Stimulated activated CD4-positive, alpha-beta T cell treated with anti-CD3 and anti-CD28 coated beads, Interleukin-4, amount 100 ng/mL, for 1 hour (primary cell): ENCODE measurements at places on chromosomes 3 and 15.

DNA sequence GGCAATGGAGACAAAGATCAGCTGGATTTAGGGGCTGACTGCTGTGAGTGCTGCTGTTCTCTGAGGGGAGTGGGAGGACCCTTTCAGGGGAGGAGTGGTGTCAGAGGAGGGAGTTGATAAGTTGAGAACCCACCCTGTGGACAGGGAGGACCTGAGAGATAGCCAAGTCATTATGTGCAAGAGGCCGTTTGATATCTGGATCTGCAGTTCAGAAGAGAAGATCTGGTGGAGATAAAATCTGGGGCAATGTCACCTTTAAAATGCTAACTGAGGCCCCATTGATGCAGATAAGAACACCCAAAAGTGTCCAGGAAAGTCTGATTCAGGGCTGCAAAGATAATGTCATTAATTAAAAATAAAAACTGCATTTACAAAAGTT, 256.1 kb upstream of the HES1 start:
- no peak for DNase-seq

GRCh38 chr3:44080474-44081072, 161.1 kb upstream of the TOPAZ1 start:
- DNase-seq, result no peak

DNA sequence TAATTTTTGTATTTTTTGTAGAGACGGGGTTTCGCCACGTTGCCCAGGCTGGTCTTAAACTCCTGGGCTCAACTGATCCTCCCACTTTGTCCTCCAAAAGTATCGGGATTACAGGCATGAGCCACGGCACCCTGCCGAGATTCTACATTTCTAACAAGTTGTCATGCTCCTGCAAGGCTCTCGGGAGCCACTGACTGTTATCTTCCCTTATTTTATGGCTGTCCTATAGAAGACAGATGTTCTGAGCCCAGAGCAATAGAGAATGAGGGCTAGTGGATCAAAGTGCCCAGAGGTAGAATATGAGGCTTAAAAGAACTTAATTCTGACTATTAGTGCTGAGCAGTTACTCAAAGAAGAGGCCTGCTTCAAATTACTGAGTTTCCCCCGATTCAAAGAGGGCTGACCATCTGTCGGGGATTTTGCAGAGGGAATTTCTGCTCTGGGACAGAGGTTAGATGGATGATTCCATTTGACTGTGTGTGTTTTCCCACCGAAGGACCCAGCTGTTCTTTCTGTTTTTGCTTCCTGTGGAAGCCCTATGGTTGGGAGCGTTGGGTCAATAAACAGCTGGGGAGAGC, 39.5 kb downstream of the ITPR1 start:
- DNase-seq, result no peak

DNA sequence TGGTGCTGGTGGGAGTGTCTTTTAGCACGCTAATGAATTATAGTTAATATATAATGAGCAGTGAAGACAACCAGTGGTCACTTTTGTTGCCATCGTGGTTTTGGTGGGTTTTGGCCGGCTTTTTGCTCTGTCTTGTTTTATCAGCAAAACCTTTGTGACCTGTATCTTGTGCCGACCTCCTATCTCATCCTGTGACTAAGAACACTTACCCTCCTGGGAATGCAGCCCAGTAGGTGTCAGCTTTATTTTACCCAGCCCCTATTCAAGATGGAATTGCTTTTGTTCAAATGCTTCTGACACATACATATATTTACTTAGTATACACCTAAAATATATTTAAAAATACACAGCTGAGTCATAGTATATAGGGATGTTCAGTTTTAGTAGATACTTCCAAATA, 770.3 kb downstream of the PDCD6IP start:
- no peak for DNase-seq

DNA sequence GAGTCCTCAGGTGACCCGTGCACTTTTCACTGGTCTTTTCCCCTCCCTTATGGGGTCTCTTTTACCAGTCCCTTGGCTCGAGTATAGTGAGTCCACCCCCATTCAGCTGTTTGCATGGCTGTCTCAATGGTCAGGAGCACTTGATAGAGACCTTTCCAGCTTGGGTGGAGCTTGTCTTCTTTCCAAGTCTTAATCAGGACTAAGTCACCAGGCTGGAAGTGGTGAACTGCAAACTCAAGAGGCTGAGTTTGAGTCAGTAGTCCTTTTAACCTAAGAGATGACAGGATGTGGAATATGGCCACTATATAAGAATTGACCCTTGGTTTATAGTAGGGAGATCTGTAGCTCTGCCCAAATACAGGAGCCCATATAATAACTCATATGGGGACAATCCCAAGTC, 279.7 kb downstream of the PYDC2 start:
- DNase-seq, result no peak

DNA sequence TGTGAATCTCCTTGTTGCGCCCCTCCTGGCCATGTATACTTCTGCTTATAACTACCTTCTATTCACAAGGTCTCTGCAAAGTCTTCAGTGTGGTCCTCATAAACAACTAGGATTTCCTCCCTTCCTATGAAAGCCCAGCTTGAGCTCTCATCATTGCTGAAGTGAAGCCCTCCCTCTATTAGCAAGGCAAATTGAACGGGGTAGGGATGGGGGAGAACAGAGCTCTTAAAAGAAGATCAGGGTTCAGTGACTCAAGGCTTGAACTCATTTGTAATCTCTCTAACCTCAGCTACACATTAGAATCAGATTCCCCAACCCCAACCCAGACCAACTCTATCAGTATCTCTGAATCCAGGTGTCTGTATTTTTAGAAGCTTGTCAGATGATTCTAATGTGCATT, 88.3 kb upstream of the ST8SIA2 start:
- no peak for DNase-seq

GRCh38 chr3:194123726-194124125, 12.2 kb upstream of the HES1 start:
- DNase-seq, result no peak

GRCh38 chr3:40045051-40045450, 235.6 kb downstream of the MYRIP start:
- DNase-seq, result no peak

GRCh38 chr3:185069037-185070030, 83.5 kb downstream of the C3orf70 start:
- DNase-seq, result no peak

DNA sequence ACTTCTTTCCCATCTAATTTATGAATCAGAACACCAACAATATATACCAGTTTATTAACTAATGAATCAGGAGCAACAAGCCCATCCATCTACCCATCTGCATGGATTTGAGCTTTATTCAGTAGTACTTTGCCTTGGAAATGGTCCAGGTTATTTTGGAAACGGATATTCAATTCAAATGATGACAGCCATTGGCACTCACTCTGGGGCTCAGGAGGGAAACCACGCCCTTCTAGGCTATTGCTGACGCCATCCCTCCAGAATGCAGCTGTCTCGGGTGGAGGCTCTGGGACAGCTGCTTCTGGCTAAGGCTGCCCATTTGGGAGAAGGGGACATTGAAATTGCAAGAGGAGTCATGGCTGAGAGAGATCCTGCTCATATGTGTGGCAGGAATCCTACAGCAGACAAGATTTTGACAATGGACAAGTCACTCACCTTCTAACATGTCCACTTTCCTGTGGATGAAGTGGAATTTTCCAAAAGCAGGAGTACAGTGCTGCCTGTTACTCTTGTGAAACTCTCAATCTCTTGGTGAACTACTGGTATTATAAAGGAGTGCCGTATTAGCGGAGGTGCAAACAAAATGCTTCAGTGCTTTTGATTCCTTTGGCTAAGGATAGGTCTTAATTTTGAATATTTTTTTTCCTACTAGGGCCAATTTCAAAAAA, 29.3 kb upstream of the TRAK1 start:
- DNase-seq, result no peak

DNA sequence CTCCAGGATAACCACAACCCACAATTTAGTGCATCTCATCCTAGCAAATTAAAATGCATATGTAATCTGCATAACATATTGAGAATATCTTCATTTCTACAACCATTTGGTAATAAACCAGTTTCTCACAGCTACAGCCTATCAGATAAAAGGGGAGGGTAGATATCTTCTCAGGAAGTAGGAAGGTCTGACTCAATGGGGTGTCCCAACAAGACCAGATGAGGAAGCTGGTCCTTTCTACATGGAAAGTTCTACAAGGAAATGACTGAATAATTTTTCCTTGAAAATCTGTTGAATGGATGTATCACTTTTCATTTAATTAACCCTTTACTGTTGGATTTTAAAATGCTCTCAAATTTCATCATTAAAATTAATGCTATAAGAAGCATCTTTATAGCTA, 17.4 kb upstream of the TMPRSS7 start:
- DNase-seq, result no peak
